NCI-H526 (cell line): ENCODE measurements at places on chromosomes 16 and 17.

DNA sequence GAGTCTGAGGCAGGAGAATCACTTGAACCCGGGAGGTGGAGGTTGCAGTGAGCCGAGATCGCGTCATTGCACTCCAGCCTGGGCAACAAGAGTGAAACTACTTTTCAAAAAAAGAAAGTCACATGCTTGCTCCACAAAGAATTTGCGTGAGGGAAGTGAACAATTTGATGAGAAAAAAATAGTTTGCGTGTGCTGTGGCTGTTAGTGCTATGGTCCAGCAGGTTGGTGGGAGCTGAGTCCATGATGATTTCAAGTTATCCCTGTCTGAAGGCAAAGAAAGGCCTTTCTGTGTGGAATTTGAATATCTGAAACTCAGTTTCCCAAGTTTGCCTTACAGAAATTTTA, 21.0 kb downstream of the PRCD start:
- no peak for DNase-seq

GRCh38 chr17:75876190-75876937, 2.0 kb downstream of the TRIM47 start:
- DNase-seq: no peak

- DNase-seq: no peak
These were observed 8.3 kb downstream of the TSC2 start for GRCh38 chr16:2056077-2056476.

- DNase-seq: no peak
These were observed 287.2 kb upstream of the HSBP1 start for GRCh38 chr16:83520596-83520995.

GRCh38 chr16:62060089-62060488, 23.9 kb upstream of the CDH8 start:
- no peak for DNase-seq

DNA sequence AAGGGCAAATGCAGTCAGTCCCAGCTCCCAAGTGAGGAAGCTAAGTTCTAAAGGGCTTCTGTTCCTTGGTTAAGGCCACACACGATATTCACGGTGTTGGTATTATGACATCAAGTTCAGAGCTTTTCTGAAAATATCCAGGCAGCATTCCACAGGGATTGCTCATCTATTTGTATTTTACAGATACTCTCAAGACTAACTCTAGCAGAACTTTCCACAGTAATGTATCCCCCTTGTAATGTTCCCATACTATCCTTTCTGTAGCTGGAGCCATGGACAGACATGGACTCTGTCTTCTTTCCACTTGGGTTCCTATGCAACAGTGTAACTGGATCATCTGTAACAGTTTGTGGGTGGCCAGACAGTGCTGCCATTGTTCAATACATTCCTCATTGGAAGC, 13.5 kb downstream of the SDR42E1 start:
- no peak for DNase-seq

DNA sequence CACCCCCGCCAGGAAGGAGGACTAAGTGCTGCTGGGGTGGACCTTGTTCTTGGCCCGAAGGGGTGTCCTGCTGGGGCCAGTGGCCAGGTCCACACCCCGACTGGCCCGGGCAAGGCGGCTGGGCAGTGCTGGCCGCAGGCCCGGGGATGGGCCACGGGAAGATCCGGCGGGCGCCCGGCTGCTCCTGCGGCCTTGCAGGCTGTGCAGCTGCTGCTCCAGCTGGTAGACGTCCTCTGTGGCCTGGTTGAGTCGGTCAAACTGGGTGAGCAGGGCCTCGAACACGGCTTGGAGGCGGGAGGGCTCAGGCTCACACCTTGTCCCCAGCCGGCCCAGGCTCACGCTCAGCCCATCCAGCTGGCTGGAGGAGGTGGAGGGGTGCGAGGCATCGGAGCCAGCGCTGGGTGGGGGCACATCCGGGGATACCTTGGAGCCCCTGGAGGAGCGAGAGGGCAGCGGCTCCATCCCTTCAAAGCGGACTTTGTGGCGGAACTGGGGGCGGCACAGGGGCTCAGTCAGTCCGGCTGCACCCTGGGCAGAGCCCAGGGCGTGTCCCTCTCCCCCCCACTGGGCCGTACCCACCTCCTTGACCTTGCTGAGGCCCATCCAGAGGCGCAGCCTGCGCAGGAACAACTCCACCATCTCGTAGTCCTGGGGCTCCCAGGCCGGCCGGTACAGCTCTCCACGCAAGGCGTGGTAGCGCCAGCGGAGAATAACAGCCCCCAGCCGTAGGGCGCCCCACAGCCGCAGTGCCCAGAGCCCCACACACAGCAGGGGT, 42.1 kb downstream of the TSC2 start:
- DNase-seq: no peak
